IPS DF 6.9 (cell line): ENCODE measurements at places on chromosomes 1 and 21.

GRCh38 chr1:209556162-209556690, 27.3 kb upstream of the CAMK1G start:
- DNase-seq: no peak

DNA sequence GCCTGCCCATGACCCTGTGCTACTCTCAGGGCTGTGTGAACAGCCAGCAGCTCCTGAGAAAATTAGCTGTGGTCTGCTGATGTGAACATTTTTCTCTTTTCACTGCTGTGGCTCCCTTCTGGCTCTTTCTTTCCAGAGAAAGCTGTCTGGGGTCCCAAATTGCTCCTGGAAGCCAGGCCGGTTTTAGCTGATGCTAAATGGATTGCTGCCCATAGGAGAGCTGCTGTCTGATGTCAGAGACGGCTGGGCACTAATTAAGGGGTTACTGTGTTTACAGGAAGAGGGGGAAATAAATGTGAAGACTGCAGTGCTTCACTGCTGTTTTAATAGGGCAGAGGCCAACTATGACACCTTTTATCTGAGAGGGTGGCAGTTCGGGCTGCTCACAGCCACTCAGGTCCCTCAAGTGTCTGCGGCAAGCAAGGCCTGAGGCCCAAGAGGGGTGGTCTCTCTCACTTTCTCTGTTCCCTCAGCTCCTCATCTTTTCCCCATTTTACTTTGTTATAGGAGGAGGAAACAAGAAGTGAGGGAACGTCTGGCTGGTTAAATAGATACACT, 106.0 kb upstream of the GNG12 start:
- no peak for DNase-seq

DNA sequence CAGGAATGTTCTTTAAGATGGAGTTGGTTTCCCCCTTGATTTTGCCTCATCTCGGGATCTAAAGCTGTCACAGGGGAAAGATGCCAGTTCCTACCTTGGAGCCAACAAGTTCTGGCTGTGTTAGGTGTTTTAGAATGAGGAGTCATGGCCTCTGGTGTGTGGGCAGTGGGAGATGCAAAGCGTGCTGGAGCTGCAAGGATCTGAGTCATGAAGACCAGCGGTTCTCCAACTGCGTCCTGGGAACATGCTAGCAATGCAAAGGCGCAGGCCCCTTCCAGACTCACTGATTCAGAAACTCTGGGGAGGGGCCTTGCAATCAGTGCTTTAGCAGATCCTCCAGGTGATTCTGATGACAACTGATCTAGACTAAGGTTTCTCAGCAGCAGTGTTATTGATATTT, 109.1 kb downstream of the UCK2 start:
- DNase-seq: no peak

DNA sequence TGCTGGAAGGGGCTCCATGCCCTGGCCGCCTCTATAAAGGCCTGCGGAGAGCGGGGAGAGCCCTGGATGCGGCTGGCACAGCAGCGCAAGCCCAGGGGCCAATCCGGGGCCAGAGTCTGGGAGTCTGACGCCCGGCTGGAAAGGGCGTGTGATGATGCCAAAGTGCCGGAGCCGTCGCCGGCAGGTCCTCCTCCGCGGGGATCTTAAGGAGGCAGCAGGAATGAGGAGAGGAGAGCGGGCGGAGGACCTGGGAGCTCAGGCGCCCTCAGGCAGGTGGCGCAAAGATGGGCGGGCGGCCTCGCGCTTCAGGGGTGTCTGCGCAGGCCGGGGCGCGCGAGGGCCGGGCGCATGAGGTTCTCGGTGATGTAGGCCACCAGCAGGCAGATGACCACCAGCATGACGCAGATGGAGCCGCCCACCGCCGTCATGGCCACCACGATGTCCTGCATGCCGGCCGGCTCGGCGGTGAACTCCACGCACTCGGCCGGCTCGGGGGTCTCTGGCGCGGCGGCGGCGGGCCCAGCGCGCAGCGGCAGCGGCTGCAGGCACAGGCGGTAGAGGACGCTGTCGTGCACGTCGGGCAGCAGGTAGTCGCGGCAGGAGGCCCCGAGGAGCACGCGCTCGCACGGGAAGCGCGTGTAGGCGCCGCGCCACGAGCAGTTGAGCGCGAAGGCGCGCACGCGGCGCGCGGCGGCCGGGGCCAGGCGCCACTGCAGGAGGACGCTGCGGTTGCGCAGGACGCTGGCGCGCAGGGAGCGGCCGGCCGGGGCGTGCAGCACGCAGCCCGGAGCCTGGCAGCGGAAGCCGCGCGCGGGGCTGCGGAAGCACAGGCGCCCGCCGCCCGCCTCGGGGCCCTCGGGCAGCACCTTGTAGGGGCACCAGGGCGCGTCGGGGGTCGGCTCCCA, 653 bp downstream of the FNDC10 start:
- DNase-seq: no peak

DNA sequence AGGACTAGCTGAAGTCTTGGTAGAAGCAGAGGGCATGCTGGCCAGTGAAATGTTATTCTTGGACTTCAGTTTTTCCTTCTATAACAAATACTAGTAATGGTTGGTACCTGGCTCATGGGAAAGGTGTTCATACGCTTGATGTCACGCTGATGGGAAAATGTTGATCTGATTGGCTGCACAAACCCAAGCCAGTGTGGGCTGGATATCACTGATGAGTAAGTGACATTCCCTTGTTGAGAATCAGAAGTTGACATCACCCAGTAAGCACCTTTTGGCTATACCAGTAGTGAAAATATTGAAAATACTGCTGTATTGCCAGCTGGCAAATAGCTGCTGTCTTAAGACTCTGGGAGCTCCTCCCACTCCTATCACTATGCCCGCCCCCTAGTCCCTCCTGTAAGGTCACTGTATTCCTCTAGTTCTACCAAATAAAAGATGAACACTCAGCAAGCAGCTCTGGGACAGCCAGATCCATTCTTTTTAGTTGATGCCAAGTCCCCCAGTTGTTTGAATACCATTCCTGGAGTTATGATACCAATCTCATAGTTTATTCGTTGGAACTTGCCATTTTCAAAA, 168.2 kb downstream of the GRIK1 start:
- DNase-seq: no peak
